Upper lobe of right lung (tissue), 1 donor: ENCODE measurements at places on chromosomes 7 and 10. TPM values are rescaled to one million over a fixed set of nuclear protein-coding genes. Genes with fewer than 3 reads are reported as not detected.

GRCh38 chr10:26759008-26759407, 61.5 kb downstream of the PDSS1 start:
- no peaks in the 10 kb centered on the region for H3K4me1 ChIP-seq
- H3K36me3 ChIP-seq: peaks cover 24% of the 10 kb centered on the region
- no peak overlapping the region for H3K4me3 ChIP-seq

- no peaks in the 10 kb centered on the region for H3K4me1 ChIP-seq
- H3K4me3 ChIP-seq: no peak overlapping the region
- peak overlapping the region; percentile 12 for H3K27ac ChIP-seq
- H3K36me3 ChIP-seq: no peaks in the 10 kb centered on the region
- no peak for DNase-seq
Measured at GRCh38 chr7:15798081-15798480, 111.6 kb upstream of the MEOX2 start.

- no peaks in the 10 kb centered on the region for H3K36me3 ChIP-seq
- H3K4me3 ChIP-seq: no peak overlapping the region
- no peaks in the 10 kb centered on the region for H3K4me1 ChIP-seq
- H3K27ac ChIP-seq: no peak overlapping the region
- no peaks in the 10 kb centered on the region for H3K27me3 ChIP-seq
- DNase-seq: peak; percentile 16
Measured at GRCh38 chr10:86170255-86171108, 196.1 kb downstream of the GRID1 start.

- no peak overlapping the region for H3K4me3 ChIP-seq
- no peak overlapping the region for H3K27ac ChIP-seq
- no peaks in the 10 kb centered on the region for H3K4me1 ChIP-seq
- no peak for DNase-seq
Measured at GRCh38 chr7:32094516-32094915, 24.3 kb upstream of the PDE1C start.

DNA sequence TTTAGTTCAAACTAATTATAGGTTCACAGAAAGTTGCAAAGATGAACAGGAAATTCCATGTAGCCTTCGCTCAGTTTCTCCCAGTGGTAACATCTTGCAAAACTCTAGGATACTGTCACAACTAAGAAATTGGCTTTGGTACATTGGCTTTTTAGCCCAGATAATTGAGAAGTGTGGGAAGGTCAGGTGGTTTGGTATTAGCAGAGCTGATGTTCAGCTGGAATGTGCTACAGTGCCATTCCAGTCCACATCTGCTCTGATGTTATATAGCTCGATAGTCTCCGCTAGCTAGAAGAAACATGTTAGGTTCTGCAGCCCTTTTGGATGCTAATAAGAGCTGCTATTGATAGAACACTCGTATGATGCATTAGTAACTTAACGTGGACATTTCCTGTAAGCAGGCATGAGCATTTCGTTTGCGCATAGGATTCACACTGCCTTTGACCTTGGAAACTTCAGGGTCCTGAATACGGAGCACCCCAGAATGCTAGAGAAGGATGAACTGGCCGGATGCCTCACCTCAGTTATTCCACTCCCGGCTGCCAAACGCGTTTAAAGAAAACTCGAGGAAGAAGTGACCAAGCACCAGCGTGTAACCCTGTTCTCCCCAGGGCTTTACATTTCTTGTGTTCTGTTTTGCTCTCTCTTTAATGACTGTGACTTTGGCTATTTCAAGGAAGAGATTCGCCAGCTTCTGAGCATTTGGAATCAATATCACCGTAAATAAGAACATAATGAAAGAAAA, 271.4 kb downstream of the GALNT17 start:
- no peak overlapping the region for H3K27ac ChIP-seq
- H3K36me3 ChIP-seq: no peaks in the 10 kb centered on the region
- H3K4me3 ChIP-seq: no peak overlapping the region
- DNase-seq: no peak

- no peak for DNase-seq
- no peaks in the 10 kb centered on the region for H3K36me3 ChIP-seq
- H3K4me3 ChIP-seq: no peak overlapping the region
- H3K27me3 ChIP-seq: no peaks in the 10 kb centered on the region
- no peak overlapping the region for H3K27ac ChIP-seq
Measured at GRCh38 chr7:91165846-91166230, 98.4 kb upstream of the FZD1 start.

DNA sequence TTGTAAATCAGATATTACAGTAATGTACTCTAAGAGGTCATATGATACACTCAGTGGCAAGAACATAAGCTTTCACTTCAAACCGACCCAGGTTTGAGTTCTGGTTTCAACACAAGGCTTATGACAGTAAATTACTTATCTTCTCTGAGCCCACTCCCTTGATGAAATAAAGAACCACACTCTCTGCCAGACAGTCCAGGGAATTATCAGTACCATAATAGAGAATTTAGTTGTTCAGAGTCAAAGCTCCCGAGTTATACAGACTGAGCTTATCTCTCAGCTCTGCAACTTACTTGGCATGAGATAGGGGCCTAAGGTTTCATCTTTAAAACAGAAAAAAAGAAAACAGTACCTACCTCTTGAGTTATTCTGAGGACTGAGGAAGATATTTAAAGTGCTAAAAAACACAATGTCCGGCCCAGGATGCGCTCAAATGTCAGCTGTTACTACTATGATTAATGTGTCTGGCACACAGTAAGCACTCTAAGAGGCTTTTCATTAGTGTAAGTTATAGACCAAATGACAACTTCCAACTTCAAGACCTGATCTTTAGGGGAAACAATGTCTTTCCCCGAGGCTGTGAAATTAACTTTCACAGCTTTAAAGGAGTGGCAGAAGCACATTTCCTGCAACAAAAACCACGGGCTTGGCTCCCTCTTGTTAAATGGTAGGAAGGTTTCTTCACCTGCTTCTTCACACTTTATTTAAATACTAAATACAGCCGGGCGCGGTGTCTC, 38.1 kb downstream of the UBE2H start:
- H3K4me3 ChIP-seq: no peak overlapping the region
- no peak for DNase-seq
- no peaks in the 10 kb centered on the region for H3K36me3 ChIP-seq
- H3K27me3 ChIP-seq: no peaks in the 10 kb centered on the region
- H3K27ac ChIP-seq: no peak overlapping the region
- peaks cover 28% of the 10 kb centered on the region for H3K4me1 ChIP-seq

CALHM1 gene
- total RNA-seq: not detected

MMP21 gene
- total RNA-seq: not detected
